DMS 273 treated with DMSO at 0.1 percent for 48 hours (cell line): ENCODE measurements at places on chromosomes 3 and 15.

GRCh38 chr15:92485441-92485840, 91.8 kb downstream of the ST8SIA2 start:
- no peak for DNase-seq

DNA sequence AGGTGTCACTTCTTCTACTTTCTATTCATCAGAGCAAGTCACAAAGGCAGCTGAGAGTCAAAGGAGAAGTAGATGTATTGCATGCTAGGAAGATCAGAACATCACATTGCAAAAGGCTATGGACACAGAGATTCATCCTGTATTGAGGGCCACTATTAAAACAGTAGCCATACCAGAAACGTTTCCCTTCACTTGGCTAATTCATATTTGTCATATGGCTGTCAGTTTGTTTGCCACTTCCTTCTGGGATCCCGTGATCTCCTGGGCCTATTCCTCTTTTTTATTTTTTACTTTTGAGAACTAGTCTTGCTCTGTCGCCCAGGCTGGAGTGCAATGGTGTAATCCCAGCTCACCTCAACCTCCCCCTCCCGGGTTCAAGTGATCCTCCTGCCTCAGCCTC, 184.0 kb upstream of the SATB1 start:
- DNase-seq = no peak

GRCh38 chr15:25378501-25378901, 60.3 kb downstream of the UBE3A start:
- DNase-seq = no peak

DNA sequence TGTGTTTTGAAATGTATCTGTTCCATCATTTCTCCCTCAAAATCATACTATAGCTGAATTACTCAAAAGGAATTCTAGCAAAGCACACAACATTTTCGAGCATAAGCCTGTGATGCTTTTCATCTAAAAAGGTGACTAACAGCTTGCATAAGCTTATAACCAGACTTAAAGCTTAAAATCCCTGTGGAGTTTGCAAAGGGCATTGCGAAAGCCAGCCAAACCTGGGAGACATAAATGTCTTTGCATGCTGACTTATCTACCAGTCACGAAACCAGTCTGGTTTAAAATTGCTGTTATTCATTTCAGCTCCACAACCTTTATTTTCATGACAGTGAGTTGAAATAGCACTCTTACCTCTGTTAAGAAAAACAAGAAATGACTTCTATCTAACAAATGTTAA, 35.6 kb upstream of the LIPC start:
- no peak for DNase-seq

- DNase-seq = no peak
Observed at GRCh38 chr3:89042236-89042835, 65.1 kb upstream of the EPHA3 start.

DNA sequence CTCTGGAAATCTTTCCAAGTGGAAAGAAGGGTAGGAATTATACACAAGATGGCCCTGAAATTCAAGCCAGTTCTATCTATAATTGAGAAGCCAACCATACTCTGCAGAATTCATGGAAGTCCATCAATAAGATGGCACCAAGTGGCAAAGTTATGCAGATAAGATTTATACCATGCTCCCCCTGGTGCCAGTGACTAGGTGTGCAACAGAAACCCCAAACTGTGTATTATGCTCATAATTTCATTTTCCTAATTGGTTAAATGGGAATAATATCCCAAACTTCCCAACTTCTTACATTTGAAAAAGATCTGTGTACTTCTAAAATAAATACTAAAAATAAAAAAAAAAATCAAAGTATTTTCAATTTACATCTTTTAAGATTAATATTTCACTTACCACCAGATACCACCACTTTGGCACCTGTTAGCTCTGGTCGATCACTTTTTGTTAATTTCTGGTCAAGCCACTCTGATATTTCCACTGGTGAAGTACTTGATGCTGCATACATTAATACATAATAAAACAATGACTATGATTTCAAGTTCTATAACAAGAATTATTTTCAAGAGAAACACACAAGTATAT, 25.9 kb downstream of the ETFA start:
- DNase-seq = no peak

DNA sequence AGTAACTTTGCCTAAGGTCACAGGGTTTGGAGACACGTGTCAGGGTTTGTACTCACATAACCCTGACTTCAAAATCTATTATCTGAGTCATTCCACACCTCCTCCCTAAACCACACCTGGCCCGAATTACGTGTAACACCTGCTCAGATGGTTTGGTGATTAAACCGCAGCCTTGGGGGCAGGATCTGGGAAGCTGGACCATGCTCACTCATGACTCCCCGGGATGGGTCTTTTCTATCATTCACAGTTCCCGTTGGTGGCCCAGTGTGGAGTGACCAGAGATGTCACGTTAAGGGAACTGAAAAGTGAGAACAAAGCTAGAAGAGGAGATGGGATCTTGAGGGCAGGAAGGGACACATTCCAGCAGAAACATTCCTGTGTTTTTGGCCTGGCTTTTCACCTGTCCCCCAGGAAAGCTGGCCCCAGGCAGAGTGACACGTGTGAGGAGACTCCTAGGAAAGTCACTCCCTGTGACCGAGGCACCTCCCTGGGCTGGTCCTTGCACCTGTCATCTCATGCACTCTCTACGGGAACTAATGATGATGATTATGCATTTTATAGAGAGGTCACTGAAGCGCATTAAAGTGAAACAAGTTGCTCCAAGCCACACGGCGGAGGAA, 75.4 kb upstream of the POMGNT2 start:
- no peak for DNase-seq

DNA sequence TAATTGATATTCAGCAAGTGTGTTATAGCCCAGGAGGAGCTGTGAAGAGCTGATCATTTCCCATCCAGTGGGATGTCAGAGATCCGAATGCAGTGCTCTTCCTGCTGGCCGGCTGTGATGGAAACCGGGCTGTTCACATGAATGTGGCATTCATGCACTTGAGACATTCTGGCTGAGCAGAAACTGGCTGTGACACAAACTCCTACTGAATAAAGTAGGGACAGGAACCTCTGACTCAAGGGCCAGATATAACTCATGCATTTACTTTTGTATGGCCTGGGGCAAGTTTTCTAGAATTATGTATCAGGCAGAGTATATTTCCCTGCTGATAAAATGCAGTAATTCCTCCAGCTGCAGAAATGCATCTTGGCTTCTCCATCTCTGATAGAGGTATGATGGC, 83.4 kb upstream of the FAM3D start:
- DNase-seq = no peak

DNA sequence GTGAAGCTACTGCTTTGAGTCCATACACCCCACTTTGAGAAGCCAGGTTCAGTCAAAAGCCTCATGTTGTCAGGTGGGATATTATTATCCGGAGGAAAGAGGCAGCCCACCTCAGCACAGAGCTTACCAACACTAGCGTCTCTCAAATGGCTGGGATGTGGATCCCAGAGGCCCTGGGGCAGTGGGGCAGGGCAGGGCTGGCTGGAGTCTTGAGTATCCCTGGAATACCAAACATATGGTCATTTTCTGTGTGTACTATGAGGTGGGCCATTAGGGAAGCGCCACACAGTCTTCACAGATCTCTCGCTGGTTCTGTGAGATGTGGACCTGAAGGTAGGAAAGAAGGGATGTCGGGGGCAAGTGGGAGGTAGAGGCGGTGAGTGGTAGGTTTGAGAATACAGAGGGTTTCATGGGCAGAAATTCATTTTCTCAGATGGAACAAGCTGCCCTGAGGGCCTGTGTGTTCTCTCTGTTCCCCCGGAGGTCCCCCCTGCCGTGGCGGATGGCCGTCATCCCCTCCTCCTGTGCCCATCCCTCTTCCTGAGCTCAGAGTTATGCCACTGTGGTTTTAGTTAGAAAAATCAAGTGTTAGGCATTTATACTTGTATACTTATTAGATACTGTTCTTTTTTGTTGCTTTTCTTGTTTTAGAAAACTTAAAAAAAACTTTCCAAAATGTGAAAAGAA, 66.4 kb downstream of the USP13 start:
- DNase-seq = no peak

DNA sequence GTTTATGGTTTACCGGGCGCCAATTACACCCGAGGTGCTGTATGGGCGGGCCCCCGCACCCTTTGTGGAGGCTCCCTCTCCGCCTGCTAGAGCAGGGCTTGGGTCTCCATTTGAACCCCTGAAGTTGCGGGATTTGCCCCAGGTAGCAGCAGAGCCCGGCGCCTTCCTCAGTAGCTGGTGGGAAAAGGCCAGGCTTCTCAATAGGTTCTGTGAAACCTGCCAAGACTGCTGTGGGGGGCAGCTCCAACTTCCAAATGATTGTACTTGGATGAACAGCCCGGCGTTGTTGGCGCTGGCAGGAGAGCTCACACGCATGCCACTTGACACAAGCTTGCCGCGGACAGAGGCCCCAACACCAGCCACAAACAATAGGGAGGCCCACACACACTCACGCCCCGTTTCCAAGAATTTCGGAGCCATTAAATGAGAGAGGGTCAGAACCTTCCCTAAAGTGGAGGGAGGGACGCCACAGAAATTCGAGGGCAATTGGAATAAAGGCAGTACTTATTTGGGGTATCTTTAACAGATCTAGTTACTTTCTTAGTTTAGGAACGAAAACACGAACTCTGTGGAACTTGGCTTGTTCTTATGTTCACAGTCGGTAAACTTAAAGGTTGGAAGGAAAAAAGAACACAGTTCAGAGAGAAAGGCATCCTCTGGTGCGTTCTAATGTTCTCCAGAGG, 1.4 kb downstream of the EPHB3 start:
- no peak for DNase-seq

DNA sequence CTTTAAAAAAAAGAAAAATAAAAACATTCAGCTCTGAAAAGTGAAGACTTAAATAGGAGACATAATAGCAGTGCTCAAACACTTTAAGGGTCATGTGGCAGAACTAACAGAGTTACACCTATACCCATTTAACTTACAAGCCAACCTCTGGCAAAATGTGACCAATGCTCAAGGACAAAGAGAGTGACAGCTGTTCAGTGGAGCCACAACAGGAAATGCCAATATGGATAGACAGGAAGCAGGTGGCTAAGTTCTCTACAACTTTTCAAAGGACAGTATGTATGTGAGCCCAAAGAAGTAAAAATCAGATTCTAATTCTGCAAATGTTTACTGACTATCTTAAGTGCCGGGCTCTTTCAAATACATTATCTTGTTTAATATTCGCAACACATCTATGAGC, 3.4 kb downstream of the TMCC1 start:
- peak; percentile 81 for DNase-seq

GRCh38 chr3:41338276-41338675, 139.0 kb downstream of the CTNNB1 start:
- DNase-seq = no peak

DNA sequence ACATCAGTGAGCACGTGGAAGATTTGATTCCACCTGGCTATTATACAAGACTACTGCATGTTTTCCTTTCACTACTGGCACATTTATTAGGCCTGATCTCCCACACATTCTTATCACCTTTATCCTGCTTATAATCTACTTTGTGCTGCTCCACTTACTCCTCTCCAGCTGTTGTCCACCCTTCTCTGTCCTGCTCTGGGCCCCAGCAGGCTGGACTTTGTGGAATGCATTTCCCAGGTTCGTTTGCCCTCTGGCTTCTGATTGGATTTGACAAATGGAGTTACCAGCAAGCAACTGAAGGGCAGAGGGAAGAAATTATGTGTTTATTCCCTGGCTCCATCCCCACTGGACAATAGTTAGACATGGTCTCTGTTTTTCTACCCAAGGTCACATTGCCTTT, 75.5 kb downstream of the DCLK3 start:
- peak; percentile 71 for DNase-seq

GRCh38 chr3:59069838-59070237, 20.0 kb upstream of the CFAP20DC start:
- no peak for DNase-seq

GRCh38 chr3:13612829-13613228, 63.9 kb downstream of the FBLN2 start:
- no peak for DNase-seq

- no peak for DNase-seq
Observed at GRCh38 chr3:155871746-155872158, 1.3 kb downstream of the GMPS start.
